ENCODE measurements at places on chromosomes 7 and 10.

- no peak for DNase-seq
These were observed 123.5 kb downstream of the ADCY1 start for GRCh38 chr7:45697576-45698136.

- DNase-seq: no peak
These were observed 75.9 kb downstream of the MDFIC start for GRCh38 chr7:114997487-114998404.

DNA sequence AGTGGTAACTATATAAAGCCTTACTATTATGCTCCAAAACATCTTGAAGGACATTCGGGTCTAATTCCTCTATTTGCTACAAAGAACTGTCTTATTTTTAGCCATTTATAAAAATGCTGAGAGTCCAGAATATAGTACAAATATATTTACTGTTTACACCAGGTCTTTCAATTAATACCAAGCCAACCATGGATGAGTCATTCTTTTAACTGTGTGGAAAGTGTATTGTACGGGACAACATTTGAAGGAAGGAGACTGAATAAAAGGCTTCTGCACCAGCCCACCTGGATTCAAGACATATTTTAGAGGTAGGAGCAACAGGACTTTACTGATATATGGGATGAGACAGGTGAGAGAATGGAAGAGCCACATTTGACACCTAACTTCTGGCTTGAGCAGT lies 35.4 kb downstream of the MASTL start:
- DNase-seq: no peak

- no peak for DNase-seq
These were observed 18.7 kb downstream of the MIOS start for GRCh38 chr7:7585241-7585928.

- DNase-seq: no peak
These were observed 245.5 kb downstream of the REEP3 start for GRCh38 chr10:63766745-63767137.

DNA sequence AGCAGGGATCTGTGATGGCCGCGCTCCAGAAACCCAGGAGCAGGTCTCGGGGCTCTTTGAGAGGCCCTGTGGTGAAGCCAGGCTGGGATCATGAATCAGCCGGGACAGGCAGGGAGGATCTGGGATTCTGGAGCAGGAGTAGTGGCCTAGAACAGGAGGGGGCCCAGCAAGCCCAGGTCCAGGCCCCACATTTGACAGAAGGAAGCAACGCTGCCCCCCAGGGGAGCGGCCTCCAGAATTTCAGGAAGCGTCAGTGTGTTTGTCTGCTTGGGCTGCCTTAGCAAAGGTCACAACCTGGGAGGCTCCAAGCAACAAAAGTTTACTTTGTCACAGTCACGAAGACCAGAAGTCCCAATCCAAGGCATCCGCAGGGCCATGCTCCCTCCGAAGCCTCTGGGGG lies 36.8 kb downstream of the CLRN3 start:
- no peak for DNase-seq

GRCh38 chr7:157775560-157776332 lies 438.9 kb downstream of the DNAJB6 start:
- DNase-seq: no peak

DNA sequence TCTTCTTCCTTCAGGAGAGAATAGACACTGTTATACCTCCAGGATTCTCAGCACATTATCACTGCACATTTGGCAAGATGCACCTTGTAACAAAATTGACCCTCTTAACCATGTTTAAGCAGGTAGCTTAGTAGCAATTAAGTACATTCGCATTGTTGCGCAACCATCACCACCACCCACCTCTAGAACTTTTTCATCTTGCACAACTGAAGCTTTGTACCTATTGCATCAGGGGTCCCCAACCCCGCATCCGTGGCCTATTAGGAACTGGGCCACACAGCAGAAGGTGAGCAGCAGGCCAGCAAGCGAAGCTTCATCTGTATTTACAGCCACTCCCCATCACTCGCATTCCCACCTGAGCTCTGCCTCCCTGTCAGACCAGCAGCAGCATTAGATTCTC lies 29.9 kb upstream of the SMURF1 start:
- no peak for DNase-seq

DNA sequence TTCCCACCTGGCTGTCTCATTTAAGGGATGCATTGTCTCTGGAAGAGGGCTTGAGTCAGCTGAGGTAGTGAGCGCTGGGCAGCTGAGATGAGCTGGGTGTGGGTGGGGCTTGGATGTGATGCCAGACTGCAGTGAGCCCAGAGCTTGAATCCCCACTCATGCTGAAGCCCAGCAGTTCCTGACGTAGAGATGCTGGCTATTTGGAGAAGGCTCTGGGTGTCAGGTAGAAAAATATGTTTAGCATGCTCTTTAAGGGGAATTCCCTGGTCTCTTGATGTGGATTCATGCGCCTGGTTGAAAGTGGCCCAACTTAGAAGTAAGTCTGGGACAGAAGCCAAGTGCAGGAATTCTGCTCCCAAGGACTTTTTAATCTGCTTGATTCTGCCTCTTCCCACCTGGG lies 241.5 kb upstream of the IGFBP3 start:
- DNase-seq: no peak
